ENCODE measurements at places on chromosomes 5 and 9.

DNA sequence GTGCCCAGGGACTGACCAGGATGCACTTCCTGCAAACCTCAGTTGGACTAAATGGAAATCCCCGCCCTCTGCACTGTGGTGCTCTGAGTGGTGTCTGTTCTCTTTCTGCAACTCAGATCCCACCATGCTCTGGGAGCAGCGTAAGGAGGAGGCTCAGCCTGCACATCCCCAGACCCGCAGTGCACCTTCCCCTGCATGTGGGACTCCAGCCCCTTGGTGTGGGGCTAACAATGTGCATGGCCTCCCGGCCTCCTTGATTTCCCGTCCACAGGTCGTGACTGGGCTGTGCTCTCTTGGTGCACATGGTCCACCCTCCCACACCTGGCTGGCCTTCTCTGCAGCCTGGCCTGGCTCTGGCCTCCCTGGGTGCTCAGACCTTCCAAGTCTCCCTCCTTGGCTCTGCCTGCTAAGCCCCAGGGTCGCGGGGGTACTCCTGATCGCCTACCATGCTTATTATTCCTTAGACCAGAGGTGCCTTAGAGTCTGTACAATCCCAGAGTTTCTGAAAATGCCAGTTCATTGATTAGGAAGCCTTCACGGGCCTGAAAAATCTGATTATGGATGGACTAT lies 397.5 kb downstream of the IRX2 start:
- DNase-seq = no peak

GRCh38 chr5:119583684-119584083 lies 45.7 kb upstream of the FAM170A start:
- DNase-seq = no peak

DNA sequence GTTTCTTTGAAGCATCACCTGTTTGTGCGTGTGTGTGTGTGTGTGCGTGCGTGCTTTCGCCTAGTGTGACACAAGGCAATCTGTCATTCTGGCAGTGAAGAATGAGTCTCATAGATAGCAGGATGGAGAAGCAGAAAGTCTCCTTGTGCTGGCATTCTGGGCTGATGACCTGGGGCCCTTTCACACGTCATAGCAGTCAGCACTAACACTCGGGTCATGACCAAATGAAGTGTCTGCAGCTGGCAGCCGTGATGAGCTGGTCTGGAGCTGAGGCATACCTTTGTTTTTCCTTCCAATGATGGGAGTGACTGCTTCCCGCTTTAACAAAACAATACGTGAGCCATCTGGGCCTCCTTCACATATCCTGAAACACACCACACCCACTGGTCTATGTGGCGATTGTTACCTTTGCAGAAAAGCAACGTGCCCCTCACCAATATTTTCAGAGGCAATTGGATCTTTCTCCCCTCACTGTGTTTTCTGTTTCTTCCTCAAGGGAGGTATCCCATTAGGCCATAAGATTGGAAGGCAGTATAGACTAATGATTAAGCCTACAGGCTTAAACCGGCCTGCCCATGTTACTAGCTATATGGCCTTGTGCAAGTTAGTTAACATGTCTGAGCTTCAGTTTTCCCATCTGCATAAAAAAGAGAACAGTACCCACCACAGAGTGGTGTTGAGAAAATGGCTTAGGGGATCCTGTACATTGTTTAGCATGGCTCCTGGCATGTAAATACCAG lies 88.8 kb downstream of the SREK1 start:
- DNase-seq = no peak

- no peak for DNase-seq
These were observed 4.0 kb upstream of the LRRC70 start for GRCh38 chr5:62574599-62574998.

DNA sequence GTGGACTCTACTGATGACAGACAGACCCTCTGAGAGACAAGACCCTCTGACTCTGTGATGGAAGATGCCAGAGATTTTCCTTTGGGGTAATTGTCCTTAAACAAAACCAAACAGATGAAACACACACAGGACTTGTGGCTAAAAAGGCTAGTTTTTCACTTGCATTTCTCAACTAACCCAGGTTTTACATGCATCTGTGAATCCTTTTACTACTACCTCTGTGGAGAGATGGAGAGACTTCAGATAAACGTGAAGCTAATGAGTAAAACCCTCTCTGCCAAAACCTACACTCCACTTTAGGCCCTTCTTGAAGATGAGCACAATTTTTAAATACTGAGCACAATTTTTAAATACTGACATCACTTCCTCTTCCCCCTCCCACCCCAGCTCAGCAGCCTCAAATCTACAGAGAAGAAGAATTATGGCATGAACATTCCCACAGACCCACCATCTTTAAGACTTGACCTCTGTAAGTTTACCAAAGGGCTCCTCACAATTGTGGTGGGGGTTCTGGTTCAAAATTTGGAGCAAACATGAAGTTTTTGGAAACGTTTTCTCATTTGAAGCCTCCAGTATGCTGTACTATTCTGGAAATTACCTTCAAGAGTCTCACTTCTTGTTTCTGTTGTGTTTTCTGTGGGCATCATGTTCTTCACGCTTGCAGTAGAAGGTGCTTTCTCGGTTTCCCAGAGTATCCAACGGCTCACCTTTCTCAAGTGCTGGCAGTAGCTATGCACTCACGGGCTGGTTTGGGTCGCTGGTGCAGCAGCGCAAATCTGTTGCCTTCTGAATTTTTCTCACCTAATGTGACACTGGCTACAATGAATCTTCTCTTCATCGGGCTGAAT lies 42.7 kb downstream of the ACER2 start:
- DNase-seq = no peak
